Inflammatory macrophage treated with lipopolysaccharide for 4 hours (primary cell): ENCODE measurements at places on chromosomes 16 and 17.

GRCh38 chr17:12790249-12791106 lies 1.2 kb downstream of the ARHGAP44 start:
- no peak for DNase-seq

DNA sequence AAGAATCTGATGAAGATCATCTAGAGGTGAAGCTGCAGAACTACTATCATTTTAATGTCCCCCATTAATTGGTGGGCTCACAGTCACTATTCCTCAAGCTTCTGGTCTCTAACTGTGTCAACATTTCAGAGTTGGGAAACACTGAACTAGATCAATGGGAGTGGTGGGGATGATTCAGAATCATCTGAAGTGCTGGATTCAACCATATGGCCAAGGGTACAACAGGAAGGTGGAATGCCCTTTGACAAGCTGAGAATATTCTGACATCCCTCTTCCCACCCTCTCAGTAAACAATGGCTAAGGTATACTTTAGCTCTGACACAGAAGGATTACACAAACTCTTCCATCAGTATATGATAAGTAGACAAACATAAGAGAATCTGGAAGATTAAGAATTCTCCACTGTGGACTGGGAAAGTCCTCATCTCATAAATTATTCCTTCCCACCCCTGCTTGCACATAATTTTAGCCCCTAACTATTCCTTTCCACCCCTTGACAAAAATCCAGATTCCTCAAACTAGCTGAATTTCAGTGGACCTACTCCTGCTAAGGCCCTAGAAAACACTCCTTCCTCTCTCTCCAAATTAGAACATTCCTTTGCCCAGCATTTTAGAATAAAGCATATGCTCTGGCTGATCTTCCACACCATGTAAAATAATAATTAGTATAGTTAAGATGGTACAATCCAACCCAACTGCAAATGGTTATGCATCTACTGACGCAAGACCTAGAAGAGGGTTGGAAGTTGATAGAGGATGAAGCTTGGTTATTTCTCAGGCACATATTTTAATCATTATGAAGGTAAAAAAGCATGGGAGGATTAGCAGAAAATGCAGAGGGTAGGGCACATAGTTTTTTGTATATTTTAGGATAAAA lies 16.3 kb upstream of the RFFL start:
- DNase-seq, result peak; percentile 76

DNA sequence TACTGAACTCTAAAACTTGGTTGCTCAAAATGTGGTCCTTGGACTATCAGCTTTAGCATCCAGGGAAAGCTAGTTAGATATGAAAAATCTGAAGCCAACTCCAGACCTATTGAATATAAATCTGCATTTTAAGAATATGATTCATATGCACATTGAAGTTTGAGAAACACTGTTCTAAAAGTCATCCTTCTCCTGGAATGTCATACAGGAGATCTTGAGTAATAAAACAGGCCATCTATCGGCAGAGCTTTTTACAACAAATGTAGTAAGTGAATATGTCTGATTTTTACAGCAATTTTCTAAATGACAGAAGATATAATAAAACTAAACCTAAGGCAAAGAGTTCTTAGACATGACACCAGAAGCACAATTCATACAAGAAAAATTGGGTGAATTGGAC lies 140.4 kb downstream of the PMP22 start:
- no peak for DNase-seq

DNA sequence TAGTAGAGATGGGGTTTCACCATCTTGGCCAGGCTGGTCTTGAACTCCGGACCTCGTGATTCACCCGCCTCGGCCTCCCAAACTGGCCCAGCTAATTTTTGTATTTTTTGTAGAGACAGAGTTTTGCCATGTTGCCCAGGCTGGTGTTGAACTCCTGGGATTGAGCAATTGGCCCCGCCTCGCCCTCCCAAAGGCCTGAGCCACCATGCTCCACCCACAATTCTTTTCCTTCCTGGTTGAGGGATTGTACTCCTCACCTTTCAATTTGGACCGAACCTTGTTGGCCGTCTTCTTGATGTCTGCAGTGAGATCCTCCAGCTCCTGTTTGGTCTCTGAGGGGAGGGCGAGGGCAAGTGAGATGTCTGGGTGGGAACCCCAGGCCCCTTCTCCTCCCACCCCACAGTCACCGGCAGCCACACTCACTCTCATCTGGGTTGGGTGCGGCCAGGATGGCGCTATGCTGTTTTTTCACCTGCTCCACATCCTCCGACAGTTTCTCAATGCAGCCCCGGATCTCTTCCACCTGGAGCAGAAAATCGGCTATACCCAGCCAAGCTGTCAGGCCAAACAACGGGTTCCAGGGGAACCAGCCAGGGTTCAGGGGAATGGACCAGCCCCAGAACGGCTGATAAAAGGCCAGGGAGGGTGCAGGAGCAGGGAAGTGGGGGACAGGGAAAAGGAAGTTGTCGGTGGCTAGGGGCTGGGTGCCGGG lies 9.6 kb downstream of the STX1B start:
- DNase-seq, result peak; percentile 37

GRCh38 chr16:84303516-84303915 lies 8.8 kb downstream of the WFDC1 start:
- no peak for DNase-seq

- DNase-seq, result no peak
Measured at GRCh38 chr17:32621612-32622312, 135.0 kb downstream of the CDK5R1 start.

DNA sequence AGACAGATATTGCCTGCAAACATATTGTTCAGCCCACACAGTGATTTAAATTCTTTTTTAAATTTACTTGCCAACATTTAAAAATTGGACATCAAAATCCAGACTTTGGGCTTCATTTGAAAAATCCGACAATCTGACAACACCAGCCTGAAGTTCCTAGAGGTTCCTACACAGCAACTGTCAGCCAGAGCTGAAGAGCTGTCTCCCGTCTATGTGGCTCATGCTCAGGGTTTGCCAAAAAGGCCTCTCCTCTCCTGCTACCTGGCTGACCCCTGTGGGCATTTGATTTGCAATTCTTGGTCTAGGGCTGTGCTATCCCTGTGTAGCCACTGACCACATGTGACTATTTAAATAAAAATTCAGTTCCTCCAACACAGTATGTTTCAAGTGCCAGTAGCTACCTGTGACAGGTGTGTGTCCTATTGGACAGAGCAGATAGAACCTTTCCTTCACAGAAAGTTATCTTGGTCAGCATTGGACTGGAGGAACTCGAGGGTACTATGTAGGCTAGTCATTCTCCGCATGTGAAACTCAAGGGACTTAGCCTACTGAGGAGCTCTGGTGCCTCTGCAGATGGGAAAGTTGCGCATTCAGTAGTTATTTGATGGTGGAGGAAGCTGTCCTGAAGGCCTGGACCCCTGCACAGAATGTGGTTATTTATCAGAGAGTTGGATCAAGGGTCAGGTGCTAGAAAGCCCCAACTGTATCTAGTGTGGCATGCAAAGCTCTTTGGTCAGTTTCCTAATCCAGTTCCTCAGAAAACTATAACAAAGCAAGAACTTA lies 2.7 kb downstream of the LYRM1 start:
- DNase-seq, result peak; percentile 53

GRCh38 chr16:15055141-15056053 lies 477 bp downstream of the NTAN1 start:
- DNase-seq, result peak; percentile 51
